ENCODE measurements at places on chromosomes 12 and 14. TPM values are rescaled to one million over a fixed set of nuclear protein-coding genes. Genes with fewer than 3 reads are reported as not detected.

DNA sequence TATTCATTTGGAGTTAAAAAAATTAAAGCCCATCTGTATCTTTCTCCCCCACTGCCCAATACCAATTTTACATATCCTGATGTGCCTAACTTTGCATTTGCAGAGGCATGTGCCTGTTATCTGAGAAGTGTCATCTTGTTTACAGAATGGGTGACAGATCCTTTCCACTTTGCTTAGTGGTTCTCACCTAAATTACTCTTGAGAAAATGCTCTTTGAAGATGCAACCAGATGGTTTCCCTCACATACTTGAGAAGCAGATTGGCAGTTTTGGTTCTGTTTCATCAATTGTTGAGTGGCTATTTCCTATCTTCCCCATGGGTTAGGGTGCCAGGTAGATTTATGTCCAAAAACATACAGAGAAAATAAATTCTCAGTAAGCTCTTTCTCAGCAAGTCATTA lies 1051.4 kb upstream of the ATXN7L3B start:
- H3K4me3 ChIP-seq, result no peak overlapping the region
- no peaks in the 10 kb centered on the region for H3K27me3 ChIP-seq
- no peak for DNase-seq
- no peaks in the 10 kb centered on the region for H3K4me1 ChIP-seq

DNA sequence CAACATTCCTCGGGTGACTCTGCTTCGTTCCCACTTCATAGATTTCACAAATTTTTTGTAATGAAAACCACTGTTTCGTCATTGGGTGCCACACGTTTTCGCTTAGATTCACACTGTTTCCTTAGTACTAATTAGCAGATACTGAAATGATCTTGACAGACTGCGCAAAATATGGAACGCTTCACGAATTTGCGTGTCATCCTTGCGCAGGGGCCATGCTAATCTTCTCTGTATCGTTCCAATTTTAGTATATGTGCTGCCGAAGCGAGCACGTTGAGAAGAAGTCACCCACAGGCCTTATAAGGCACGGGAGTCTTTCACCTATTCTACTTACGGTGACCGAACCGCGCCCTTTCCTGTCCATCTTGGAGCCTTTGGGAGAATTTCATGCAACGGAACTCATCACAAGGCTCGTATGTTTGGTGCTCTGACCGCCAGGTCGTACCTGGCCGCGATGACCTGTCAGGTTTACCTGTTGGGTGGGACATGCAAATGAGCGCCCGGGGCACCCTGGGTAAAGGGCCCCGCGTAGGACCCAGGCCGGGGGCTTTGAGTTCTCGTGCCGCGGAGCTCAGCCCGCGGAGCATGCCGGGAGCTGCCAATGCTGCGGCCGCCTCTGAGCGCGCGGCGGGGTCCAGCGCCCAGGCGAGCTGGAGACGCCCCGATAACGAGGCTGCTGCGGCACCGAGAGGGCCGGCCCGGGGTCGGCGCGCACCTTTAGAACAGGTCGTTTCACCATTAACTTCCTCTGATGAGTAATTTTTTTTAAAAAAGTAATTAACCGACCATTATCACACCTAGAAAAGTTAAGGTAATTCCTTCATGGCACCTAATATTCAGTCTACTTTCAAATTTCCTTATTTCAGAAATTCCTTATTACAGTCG lies at the start of gene RNU6-8:
Gene RNU6-8 (minus strand): TSS at position 272 of the 885 bp plus-strand sequence.
- H3K27ac ChIP-seq, result peak within 1 kb of the TSS; percentile 87
- peaks cover 10% of the 10 kb centered on the region for H3K27me3 ChIP-seq
- H3K36me3 ChIP-seq, result peaks cover 4% of the 10 kb centered on the region
- DNase-seq, result peak; percentile 86

GRCh38 chr14:88492272-88493089 lies 62.3 kb downstream of the PTPN21 start:
- no peak overlapping the region for H3K27ac ChIP-seq
- H3K27me3 ChIP-seq, result peaks cover 5% of the 10 kb centered on the region
- no peak overlapping the region for H3K4me3 ChIP-seq
- DNase-seq, result peak; percentile 66
- no peaks in the 10 kb centered on the region for H3K36me3 ChIP-seq

DNA sequence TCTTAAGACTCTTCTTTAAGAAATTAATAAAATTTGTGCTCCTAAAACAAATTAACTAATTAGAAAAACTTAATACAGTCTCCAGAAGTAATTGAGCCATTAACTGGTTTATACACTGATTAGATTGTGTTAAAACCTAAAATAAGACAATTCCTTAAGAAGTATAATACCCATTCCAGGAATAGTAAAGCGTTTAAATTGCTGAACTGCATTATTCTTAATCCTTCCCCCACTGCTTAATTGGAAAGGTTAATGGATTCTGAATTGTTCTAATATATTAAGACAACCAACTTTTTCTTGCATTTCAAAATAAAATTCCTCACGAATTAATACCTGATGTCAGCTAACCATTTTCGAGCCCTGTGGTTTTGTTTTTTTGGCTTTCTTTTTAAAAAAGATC lies 128.4 kb downstream of the KICS2 start:
- H3K27ac ChIP-seq, result no peak overlapping the region
- H3K36me3 ChIP-seq, result no peaks in the 10 kb centered on the region
- H3K4me3 ChIP-seq, result no peak overlapping the region
- no peak for DNase-seq
- H3K4me1 ChIP-seq, result peaks cover under 1% of the 10 kb centered on the region

The SSPN gene
- total RNA-seq, result not detected

The CLEC4D gene
- total RNA-seq, result not detected

Measured in activated CD4-positive, alpha-beta memory T cell treated with anti-CD3 and anti-CD28 coated beads, Interleukin-2, amount 10 ng/mL, durations not matched to agents 7 days and 5 days (primary cell).